Upper lobe of left lung (tissue), 6 donors: ENCODE measurements at places on chromosomes 4 and X.
A peak's percentile ranks its signal among the peaks of the same experiment; 100 is the strongest.

DNA sequence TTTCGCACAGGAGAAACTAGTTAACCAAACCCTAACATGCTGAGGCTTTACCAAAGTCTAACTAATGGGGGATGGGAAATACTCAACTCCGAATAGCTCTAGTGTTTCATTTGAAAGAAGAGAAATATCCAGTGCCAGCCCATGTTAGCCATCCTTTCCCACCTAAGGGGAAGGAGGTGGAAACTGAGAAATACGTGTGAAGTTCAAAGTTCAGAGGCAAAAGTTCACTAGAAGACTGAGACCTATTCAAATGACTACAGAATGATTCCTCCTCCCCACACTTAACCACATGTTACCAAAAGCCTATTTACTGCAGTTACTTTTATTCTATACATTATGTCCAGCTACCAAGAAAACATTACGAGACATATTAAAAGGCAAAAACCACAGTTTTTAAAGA, 106.3 kb downstream of the CENPC start:
- no peaks in the 10 kb centered on the region for H3K27me3 ChIP-seq
- H3K4me1 ChIP-seq: no peaks in the 10 kb centered on the region
- no peak for DNase-seq
- no peak overlapping the region for H3K27ac ChIP-seq
- H3K36me3 ChIP-seq: no peaks in the 10 kb centered on the region
- H3K4me3 ChIP-seq: no peak overlapping the region

DNA sequence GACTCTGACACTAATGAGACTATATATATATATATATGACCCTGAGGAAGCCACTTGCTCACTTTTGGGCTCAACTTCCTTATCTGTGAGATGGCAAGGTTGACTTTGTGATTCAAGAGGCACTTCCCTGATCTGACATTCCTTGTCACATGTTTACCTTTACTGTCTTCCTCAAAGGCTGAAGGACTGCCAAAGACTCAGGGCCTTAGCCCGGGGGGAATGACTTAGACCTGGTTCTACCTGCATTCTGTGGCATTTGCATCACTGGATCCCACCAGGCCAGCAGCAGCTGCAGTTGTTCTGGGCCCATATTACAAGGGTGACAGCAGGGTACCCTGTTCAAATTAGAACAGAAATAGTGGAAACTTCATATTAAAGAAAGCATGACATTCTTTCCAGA, 3.1 kb upstream of the HS6ST2 start:
- H3K4me3 ChIP-seq: no peak overlapping the region
- H3K4me1 ChIP-seq: peaks cover 21% of the 10 kb centered on the region
- no peak for DNase-seq
- no peak overlapping the region for H3K27ac ChIP-seq
- H3K27me3 ChIP-seq: peaks cover 27% of the 10 kb centered on the region

DNA sequence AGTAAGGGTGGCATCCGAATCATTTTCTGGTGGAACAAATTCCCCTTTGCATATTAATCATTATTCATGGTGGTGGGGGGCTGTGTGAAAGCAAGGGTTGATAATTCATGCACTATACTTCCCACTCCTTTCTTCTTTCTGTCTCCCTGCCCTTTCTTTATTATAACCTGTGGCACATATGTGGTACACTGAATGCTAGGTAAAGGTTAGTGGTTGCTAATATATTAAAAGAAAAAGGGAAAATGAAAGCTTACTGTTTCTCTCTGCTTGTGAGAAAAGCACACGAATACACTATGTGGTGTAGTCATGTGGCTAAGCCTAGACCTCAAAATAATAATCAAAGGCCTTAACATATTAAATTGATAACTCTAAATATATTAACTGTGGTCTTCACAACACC, 178.4 kb upstream of the RPS6KA3 start:
- no peaks in the 10 kb centered on the region for H3K4me1 ChIP-seq
- no peaks in the 10 kb centered on the region for H3K36me3 ChIP-seq
- H3K27me3 ChIP-seq: no peaks in the 10 kb centered on the region
- H3K4me3 ChIP-seq: no peak overlapping the region

- no peaks in the 10 kb centered on the region for H3K36me3 ChIP-seq
- H3K27me3 ChIP-seq: no peaks in the 10 kb centered on the region
- peak; percentile 62 for DNase-seq
- H3K4me3 ChIP-seq: no peak overlapping the region
- H3K4me1 ChIP-seq: peaks cover 9% of the 10 kb centered on the region
Observed at GRCh38 chr4:26288355-26288909, 32.4 kb upstream of the RBPJ start.

DNA sequence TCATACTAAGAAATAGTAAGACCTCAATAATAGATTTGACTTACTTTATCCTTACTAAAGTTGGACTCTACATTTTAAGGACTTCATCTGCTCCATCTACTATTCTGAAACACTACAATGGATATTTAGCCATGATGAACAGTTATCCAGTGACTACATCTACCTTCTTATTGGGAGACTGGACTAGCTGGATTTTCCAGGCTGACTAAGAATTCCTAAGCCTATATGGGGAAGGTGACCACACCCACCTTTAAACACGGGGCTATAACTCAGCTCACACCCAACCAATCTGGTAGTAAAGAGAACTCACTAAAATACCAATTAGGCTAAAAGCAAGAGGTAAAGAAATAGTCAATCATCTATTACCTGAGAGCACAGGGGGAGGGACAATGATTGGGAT, 1438.4 kb downstream of the TECRL start:
- no peaks in the 10 kb centered on the region for H3K4me1 ChIP-seq
- H3K27ac ChIP-seq: no peak overlapping the region
- no peak overlapping the region for H3K4me3 ChIP-seq
- H3K36me3 ChIP-seq: no peaks in the 10 kb centered on the region
- no peaks in the 10 kb centered on the region for H3K27me3 ChIP-seq

DNA sequence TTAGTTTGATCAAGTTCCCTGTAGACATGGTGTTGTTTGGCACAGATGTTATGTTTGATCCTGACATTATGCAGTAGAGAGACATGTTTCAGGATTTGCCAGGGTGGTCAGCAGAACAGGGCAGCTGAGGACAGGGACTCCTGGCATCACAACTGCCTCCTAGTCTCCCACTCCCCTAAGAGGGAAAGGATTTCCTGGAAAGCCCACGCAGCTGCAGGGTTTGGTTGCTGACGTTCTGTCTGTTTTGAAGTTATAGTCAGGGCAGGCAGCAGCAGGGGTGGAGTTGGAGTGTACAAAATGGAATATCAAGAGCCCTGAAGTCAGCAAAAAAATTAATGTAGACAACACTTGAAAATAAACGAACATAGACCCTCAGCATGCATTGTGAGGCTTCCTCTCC, 125.4 kb downstream of the CPE start:
- no peak overlapping the region for H3K4me3 ChIP-seq
- no peak overlapping the region for H3K27ac ChIP-seq
- H3K27me3 ChIP-seq: no peaks in the 10 kb centered on the region
- DNase-seq: no peak
- H3K36me3 ChIP-seq: no peaks in the 10 kb centered on the region

- no peaks in the 10 kb centered on the region for H3K4me1 ChIP-seq
- H3K4me3 ChIP-seq: no peak overlapping the region
- no peaks in the 10 kb centered on the region for H3K36me3 ChIP-seq
- DNase-seq: no peak
Observed at GRCh38 chr4:101795704-101796103, 5.2 kb downstream of the BANK1 start.

- DNase-seq: no peak
- no peak overlapping the region for H3K4me3 ChIP-seq
- H3K36me3 ChIP-seq: no peaks in the 10 kb centered on the region
- H3K4me1 ChIP-seq: no peaks in the 10 kb centered on the region
Observed at GRCh38 chr4:43242606-43243005, 350.1 kb downstream of the GRXCR1 start.

DNA sequence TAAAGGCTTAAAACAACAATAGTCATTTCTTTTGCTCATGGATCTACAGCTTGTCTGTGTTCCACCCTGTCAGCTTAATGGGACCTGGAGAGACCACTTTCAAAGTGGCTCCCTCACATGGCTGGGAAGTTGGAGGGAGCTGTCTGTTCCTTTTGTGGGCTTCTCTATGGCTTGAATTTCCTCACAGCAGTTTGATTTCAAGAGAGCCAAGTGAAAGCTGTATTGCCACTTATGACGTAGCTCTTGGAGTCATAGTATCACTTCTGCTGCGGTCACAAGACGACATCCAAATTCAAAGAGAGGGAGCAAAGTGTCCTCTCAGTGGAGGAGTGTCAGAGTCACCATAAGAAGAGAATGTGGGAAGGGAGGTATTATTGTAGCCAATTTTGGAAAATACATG, 22.7 kb upstream of the ACSL1 start:
- H3K36me3 ChIP-seq: no peaks in the 10 kb centered on the region
- peaks cover 4% of the 10 kb centered on the region for H3K4me1 ChIP-seq
- DNase-seq: no peak
- peak overlapping the region; percentile 43 for H3K27ac ChIP-seq
- H3K4me3 ChIP-seq: no peak overlapping the region

DNA sequence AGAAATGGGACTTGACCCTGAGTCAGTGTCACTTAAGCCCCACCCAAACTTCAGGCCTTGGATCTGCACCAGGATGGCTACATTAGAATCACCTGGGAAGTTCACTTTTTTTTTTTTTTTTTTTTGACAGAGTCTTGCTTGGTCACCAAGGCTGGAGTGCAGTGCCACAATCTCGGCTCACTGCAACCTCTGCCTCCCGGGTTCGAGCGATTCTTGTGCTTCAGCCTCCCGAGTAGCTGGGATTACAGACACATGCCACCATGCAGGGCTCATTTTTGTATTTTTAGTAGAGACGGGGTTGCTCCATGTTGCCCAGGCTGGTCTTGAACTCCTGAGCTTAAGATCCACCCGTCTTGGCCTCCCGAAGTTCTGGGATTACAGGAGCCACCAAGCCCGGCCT, 3.0 kb downstream of the NCBP2L start:
- peaks cover 9% of the 10 kb centered on the region for H3K4me1 ChIP-seq
- no peak for DNase-seq
- peaks cover under 1% of the 10 kb centered on the region for H3K27me3 ChIP-seq
- no peak overlapping the region for H3K4me3 ChIP-seq

- H3K27ac ChIP-seq: no peak overlapping the region
- peaks cover 5% of the 10 kb centered on the region for H3K27me3 ChIP-seq
- H3K36me3 ChIP-seq: no peaks in the 10 kb centered on the region
Observed at GRCh38 chrX:110442635-110443034, 84.0 kb downstream of the RTL9 start.

GRCh38 chrX:114774691-114775090, 190.8 kb downstream of the HTR2C start:
- no peaks in the 10 kb centered on the region for H3K4me1 ChIP-seq
- H3K27me3 ChIP-seq: no peaks in the 10 kb centered on the region
- H3K4me3 ChIP-seq: no peak overlapping the region
- no peak overlapping the region for H3K27ac ChIP-seq
- DNase-seq: no peak
- no peaks in the 10 kb centered on the region for H3K36me3 ChIP-seq

- no peaks in the 10 kb centered on the region for H3K36me3 ChIP-seq
- peaks cover 24% of the 10 kb centered on the region for H3K4me1 ChIP-seq
- peak; percentile 88 for DNase-seq
- H3K27ac ChIP-seq: no peak overlapping the region
- no peak overlapping the region for H3K4me3 ChIP-seq
Observed at GRCh38 chr4:3484057-3484973, 21.2 kb downstream of the DOK7 start.

GRCh38 chr4:186725469-186726425, 2.1 kb upstream of the FAT1 start:
- no peaks in the 10 kb centered on the region for H3K36me3 ChIP-seq
- peak overlapping the region; percentile 8 for H3K4me3 ChIP-seq
- H3K27me3 ChIP-seq: no peaks in the 10 kb centered on the region
- DNase-seq: peak; percentile 91
- peak overlapping the region; percentile 86 for H3K27ac ChIP-seq

DNA sequence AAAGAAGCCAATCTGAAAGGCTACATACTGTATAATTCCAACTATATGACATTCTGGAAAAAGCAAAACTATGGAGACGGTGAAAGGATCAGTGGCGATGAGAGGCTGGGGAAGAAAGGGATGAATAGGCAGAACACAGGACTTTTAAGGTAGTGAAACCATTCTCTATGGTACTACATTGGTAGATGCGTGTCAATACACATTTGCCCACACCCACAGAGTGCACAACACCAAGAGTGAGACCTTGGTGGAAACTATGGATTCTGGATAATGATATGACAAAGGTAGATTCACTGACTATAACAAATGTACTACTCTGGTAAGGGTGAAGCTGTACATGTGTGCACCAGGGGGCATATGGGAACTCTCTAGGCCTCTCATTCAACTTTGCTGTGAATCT, 134.5 kb downstream of the FBXW7 start:
- H3K4me3 ChIP-seq: no peak overlapping the region
- H3K27me3 ChIP-seq: no peaks in the 10 kb centered on the region
- H3K4me1 ChIP-seq: peaks cover 6% of the 10 kb centered on the region
- no peak overlapping the region for H3K27ac ChIP-seq

DNA sequence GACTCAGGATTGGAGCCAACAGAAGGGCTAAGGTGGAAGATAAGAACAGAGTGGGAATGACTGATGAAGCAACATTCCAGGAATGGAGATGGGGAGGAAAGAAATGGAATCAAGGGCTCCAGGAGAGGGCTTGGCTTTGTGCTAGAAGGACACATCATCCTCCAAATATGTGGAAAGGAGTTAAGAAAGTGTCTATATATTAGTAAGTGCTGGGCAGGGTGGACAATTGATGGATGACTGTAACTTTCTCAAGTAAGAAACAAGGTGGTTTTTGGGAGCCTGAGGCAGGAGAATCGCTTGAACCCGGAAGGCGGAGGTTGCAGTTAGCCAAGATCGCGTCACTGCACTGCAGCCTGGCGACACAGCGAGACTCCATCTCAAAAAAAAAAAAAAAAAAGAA, 71.6 kb upstream of the NFKB1 start:
- DNase-seq: no peak
- no peaks in the 10 kb centered on the region for H3K4me1 ChIP-seq
- H3K4me3 ChIP-seq: no peak overlapping the region
- no peak overlapping the region for H3K27ac ChIP-seq
- H3K27me3 ChIP-seq: no peaks in the 10 kb centered on the region

DNA sequence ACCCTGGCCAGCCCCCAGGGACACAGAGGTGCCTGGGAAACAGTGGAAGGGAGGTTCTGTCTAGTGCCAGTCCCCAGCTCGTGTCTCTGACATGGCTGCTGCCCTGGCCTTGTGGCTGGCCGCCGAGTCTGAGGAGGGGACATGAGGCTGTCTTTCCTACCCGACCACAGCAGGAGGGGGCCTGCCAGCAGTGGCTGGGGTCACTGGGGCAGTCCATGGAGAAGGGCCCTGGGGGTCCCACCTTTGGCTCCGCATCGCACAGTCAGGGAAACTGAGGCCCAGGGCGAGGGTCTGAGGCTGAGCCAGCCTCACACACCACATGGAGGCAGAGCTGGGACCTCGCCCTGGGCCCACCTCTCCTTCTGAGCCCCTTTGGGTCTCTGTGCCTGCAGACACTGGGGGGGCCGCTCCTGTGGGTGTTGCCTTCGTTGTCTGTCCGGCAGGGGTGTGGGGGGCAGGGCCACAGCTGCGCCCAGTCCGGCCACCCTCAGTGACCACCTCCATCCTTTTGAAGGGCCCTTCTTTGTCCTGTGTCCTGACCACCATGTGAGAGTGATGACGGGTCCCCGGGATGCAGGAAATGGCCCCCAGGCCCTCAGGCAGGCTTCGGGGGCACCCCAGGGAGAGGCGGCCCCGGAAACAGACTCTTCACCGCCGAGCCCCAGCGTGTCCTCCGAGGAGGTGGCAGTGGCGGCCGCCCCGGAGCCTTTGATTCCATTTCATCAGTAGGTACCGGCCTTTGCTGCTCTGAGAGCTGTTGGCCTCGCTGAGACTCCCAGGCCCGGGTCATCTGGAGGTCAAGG, 17.6 kb downstream of the SH3TC1 start:
- peak; percentile 78 for DNase-seq
- peaks cover 12% of the 10 kb centered on the region for H3K4me1 ChIP-seq
- H3K27ac ChIP-seq: no peak overlapping the region
- no peak overlapping the region for H3K4me3 ChIP-seq
